ENCODE measurements at places on chromosomes 2 and 18.

GRCh38 chr2:237181844-237182243, 96.2 kb downstream of the COPS8 start:
- DNase-seq, result no peak

DNA sequence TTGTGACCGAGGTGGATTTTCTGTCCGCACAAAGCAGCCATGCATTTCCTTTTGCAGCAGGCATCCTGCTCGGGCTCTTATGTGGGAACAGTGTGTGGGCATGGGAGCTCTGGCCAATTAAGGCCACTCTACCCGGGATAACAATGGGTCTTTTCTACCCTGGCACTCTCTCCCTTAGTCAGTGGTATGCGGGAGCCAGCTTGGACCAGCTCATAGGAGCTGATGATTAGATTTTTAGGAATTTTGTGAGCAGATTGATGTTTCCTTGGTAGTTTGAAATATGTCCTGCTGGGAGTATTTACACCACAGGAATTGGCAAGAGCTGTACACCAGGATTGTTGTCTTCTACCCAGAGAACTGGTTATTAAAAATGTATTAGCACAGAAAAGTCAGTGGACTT, 89.3 kb downstream of the SPP2 start:
- DNase-seq, result no peak

DNA sequence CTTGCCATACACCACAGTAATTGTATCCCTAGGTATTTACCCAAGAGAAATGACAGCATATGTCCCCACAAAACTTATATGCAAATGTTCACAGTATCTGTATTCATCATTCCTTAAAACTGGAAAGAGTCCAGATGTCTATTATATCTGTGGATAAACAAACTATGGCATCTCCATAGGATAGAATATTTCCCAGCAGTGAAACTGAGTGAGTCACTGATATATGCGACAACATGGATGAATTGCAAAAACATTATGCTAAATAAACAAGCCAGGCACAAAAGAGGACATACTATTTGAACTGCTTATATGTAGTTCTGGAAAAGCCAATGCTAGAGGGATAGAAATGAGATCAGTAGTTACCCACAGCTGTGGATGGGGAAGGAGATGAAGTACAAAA, 359.4 kb upstream of the DSEL start:
- DNase-seq, result no peak

- DNase-seq, result no peak
These were observed 57.9 kb downstream of the LIPG start for GRCh38 chr18:49619801-49620200.

DNA sequence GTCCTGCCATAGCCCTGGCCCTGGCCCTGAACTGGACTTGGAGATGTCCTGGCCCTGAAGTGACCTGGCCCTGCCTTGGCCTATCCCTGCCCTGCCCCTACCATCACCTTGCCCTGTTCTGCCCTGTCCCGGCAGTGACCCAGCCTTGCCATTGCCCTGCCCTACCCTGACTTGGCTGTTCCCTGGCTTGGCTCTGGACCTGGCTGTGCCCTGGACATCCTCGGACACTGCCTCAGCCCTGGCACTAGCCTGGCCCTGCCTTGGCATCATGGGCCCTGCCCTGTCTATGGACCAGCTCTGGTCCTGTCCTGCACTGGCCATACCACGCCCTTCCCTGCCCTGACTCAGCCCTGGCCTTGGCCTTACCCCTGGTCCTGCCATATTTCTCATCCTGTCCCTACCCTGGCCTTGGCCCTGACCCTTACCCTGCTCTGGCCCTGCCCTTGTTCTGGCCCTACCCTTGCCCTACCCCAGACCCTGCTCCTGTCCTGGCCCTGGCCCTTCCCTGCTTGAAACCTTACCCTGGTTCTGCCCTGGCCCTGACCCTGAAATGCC, 6.1 kb upstream of the ANKRD62 start:
- DNase-seq, result no peak

DNA sequence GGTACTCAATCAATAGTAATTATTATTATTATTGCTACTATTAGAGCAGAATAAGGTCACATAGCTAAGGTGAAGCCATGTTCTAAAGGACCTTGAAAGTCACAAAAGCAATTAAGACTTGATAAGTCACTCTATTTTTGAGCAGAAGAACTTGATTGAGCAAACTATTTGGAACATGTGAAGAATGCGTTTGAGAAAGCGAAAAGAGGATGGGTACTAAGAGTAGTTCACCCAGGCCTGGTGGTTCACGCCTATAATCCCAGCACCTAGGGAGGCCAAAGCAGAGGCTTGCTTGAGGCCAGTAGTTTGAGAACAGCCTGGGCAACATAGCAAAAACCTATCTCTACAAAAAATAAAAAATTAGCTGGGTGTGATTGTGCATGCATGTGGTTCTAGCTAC, 7.2 kb upstream of the RTN4 start:
- DNase-seq, result no peak

- no peak for DNase-seq
These were observed 259.3 kb upstream of the SP5 start for GRCh38 chr2:170455617-170456426.

DNA sequence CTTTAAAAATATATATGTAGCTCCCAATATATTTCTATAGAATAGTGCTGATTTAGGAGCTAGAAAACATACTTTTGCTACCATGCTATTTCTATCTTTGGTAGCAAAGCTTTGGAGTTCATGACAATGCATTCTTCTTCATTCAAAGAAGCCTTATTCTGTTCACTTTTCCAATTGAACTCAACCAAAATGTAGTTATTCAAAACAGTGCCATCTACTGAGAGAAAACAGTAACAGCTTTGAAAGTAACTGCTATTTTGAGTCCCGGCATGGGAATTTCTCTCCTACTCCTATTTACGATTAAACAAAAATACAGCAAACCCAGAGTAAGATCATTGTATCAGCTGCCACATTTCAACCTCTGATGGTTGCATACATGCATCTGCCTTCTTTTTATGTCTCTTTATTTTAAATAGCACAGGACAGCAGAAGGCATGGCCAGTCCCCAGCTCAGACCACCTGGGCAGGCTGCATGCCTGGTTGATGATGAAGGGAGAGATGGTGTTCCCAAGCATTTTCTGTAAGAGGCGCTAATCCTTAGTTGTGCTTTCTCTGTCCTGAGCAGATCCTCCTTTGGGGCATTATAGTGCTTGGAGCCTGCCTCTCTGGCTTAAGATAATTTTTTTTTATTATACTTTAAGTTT, 69.7 kb upstream of the SULT1C3 start:
- no peak for DNase-seq
